ENCODE measurements at places on chromosomes 6 and 20.
A peak's percentile ranks its signal among the peaks of the same experiment; 100 is the strongest.

GRCh38 chr6:154847318-154847717, 114.1 kb downstream of the SCAF8 start:
- no peak for DNase-seq

- no peak for DNase-seq
These were observed 112.2 kb downstream of the ASCC3 start for GRCh38 chr6:100768816-100769351.

GRCh38 chr20:58619077-58619863, 31.8 kb upstream of the STX16 start:
- DNase-seq: no peak

GRCh38 chr6:126957721-126958120, 160.8 kb upstream of the RSPO3 start:
- no peak for DNase-seq

GRCh38 chr6:35484921-35485392, 11.9 kb downstream of the TEAD3 start:
- no peak for DNase-seq

DNA sequence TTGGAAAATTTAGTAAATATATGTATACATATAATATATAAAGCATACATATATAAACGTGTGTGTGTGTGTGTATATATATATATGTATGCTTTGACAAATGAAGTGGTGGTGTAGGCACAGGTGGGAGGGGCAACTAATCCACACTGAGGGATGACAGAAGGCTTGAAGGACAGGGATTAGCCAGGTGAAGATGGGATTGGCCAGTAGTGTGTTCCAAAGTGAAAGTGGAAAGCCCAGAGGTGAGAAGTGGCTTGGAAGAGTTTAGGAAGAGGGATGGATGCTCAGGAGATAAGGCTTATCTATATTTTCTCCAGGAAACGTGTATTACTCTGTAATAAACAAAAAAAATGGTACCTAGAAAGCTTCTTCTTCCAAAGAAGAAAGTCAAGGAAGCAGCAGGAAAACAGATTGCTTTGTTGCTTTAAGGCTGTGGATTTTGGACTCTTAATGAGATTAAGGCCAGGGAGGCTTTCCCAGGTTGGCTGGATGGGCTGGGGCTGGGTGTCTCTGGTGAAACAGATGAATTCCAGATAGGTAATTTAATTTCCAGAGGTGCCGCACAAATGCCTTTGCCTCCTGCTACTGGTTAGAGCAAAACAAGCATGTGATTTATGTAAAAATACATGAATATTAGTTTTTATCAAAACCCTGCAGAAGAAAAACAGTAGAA, 63.9 kb downstream of the JARID2 start:
- no peak for DNase-seq

DNA sequence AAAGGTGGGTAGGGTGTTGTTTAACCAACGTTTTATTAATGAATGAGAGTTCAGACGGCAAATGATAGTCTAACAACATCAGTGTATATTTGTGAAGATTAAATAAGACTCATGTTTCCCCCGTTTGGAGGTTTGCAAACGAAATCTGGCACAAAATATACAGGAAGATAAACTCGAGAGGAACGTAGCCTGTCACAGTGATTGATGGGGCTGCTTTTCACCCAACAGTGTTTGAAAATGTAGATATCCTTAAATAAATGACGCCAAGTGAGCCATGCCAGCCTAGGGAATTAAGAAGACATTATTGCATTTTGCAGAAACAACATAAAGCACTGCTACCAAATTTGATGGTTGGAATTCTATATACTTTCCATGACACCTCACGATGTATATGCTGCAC, 696.5 kb upstream of the FLRT3 start:
- no peak for DNase-seq

DNA sequence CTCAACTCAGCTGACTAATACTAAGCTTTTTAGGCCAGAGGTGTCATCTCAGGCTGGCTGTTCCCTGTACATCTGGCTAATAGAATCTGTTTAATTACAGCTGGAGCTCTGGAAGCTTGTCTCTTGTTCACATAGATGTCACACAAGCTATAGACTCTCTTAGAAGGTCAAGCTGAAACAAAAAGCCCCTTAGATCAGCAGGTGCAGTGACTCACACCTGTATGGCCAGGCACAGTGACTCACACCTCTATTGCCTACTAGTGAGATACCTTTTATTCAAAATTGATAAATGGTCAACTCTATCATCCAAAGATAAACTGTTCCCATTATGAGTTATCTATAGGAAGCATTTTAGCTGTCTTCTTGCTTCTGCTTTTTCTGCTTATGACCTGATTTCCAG, 29.9 kb upstream of the MTHFD1L start:
- no peak for DNase-seq

DNA sequence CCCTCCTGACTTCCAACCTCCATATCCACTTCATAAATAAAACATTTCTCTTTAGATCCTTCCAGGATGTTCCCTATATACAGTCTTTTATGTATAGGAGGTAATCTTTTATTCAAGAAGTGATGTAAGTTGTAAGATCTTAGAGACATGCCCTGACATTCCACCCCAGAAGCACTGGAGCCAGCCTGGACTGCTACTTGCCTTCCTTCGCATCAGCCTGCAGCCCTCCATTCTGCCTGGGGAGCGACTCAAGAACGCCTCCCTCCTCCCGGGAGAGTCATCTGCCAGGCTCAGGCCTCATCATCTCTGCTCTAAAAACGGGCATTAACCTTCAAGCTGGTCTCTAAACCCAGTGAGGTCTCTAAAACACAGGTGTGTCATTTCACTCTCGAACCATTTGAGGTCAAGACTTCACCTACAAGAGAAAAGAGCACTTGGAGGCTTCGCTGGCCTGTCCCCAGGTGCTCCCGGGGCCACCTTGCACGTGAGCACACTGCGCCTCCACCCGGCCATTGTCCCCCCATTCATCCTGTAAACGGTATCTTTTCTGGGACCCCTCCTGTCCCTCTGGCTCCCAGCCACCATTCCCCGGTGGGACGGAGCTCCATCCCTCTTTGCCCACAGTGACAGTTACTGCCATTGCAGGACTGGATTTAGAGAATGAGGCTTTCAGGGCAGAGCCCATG, 107.5 kb upstream of the PDE10A start:
- no peak for DNase-seq

- no peak for DNase-seq
These were observed 46.6 kb downstream of the TMEM242 start for GRCh38 chr6:157276731-157277130.

- no peak for DNase-seq
These were observed 119.4 kb downstream of the RFPL4B start for GRCh38 chr6:112466373-112467151.

DNA sequence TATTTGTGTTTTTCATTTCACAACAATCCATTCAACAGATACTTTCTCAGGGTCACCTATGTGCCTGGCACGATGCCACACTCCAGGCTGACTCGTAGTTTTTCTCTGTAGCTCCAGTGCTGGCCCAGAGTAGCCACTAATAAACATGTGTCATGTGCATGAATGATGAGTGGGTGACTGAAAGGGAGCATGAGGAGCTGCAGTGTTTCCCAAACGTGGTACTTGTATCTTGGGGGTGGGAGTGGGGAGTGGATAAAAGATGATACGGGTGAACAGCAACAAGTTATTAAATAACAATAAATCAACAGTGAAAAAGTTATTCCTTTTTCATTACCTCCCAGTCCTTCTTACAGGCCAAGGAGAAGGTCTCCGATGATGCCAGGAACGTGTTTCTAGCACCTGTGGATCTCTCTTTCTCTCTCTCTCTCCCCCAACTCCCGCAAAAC, 17.1 kb downstream of the SRXN1 start:
- no peak for DNase-seq

DNA sequence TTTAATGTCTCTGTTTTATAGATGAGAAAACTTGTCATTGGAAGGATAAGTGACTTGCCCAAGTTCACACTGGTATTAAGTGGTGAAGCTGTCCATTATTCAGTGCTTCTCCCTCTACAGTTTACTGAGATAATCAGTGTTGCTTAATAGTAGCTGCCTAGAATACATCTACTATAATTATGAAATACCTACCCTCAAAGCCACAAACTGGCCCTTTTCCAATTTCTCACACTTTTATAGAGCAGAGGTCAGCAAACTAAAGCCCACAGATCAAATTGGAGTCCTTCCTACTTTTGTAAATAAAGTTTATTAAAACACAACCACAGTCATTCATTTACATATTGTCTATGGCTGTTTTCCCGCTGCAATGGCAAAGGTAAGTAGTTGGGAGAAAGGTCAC, 73.5 kb downstream of the EYS start:
- DNase-seq: no peak

DNA sequence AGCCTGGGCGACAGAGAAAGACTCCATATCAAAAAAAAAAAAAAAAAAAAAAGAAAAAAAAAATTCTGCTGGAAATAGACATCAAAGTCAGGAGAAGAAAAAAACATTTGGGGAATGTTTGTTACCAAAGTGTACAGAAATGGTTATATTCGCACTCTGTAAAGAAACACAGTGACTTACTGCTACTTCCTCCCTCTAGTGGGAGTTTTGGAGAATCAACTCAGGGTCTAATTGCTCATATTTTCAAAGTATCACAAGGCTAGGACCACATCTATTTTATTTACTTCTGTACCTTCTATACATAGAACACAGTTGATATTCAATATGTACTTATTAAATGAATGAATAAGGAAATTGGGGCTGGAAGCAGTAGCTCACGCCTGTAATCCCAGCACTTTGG, 24.4 kb downstream of the ARG1 start:
- DNase-seq: no peak

DNA sequence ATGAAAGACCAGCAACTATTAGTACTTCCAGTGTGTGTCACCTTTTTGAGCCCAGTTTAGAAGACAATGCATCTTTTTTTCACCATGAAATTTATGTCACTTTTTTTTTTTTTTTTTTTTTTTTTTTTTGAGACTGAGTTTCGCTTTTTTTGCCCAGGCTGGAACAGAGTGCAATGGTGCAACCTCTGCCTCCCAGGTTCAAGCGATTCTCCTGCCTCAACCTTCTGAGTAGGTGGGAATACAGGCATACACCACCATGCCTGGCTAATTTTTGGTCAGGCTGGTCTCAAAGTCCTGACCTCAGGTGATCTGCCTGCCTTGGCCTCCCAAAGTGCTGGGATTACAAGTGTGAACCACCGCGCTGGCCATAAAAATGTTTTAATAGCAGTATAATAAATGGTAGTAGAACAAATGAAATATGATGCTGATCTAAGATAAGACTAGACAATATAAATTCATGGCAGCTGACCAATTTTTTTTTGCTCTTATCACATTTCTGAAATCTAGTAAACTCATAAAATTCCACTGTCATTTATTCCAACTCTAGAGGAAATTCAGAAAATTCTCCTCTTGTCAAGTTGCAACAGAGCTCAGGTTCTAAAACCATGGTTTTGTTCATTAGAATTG, 21.3 kb downstream of the NHSL1 start:
- DNase-seq: no peak

DNA sequence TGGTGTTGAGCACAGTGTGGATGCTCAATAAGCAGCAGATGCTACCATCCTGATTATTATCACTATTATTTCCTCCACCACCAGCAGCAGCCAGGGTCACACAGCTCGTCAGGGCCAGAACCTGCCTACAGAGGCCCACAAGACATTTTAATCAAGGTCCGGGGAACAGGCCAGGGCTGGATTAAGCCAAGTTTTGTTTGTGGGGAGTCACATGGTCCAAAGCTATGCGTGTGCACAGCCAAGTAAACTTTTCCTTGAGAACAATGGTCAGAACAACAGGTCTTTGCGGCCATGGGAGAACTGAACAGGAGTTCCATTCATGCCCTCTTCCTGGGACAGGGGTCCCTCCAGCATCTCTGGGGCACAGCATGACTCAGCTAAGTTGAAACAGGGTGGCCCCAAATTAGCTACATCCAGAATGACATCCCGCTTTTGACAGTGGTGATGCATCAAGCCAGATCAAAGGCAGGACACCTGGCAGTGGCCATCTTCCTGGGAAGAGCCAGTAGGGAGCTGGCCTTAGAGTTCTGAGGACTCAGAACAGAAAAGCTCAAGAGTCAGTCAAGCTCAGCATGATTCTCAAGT, 11.7 kb downstream of the SNTA1 start:
- DNase-seq: no peak

GRCh38 chr6:43172104-43173007, 1.3 kb downstream of the SRF start:
- DNase-seq: peak; percentile 35

DNA sequence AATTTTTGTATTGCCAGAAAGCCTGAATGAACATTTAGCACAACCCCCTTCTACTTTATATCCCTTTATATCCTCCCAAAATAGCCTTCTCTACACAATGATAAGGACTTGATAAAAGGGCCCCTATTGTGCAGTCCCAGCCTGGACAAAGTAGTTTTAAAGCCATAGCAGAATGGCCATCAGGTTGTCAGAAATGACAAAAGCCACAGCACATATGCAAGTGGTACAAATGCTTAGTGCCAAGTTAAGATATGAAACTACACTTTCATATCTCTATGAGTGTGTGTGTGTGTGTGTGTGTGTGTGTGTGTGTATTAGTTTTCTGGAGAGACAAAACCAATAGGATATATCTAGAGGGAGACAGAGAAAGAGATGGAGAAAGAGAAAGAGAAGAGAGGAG, 132.6 kb downstream of the SGK1 start:
- no peak for DNase-seq

DNA sequence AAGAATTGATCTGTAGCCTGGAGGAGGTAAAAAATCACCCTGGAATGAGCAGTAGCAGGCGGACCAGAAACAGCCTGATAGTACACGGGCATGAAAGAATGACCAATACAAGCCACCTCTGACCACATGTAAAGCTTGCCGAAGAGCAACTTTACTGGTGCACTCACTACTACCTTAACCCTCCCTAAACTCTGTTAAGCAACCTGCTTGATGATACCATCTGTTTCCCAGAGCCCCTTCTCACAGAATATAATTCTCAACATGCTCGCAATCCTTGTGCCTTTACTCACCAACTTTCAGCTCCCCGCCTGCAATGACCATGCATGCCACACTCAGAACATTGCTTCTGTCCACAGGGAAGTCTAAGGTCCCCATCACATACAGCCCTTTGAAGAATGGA, 296.5 kb downstream of the PKHD1 start:
- DNase-seq: no peak

GRCh38 chr6:26555505-26556262, 17.5 kb downstream of the HMGN4 start:
- DNase-seq: no peak

GRCh38 chr20:58691773-58692578, 624 bp upstream of the NPEPL1 start:
- DNase-seq: no peak

GRCh38 chr20:61082720-61083119, 169.3 kb upstream of the CDH4 start:
- no peak for DNase-seq

GRCh38 chr6:89736893-89737292, 82.7 kb downstream of the MDN1 start:
- no peak for DNase-seq

GRCh38 chr6:40376113-40376650, 211.0 kb downstream of the LRFN2 start:
- DNase-seq: no peak

- no peak for DNase-seq
These were observed 3.7 kb downstream of the MRPL14 start for GRCh38 chr6:44123544-44123943.
